Stimulated activated CD8-positive, alpha-beta memory T cell treated with anti-CD3 and anti-CD28 coated beads, Interleukin-4, amount 100 ng/mL, for 4 hours (primary cell): ENCODE measurements at places on chromosomes 12 and 14.

DNA sequence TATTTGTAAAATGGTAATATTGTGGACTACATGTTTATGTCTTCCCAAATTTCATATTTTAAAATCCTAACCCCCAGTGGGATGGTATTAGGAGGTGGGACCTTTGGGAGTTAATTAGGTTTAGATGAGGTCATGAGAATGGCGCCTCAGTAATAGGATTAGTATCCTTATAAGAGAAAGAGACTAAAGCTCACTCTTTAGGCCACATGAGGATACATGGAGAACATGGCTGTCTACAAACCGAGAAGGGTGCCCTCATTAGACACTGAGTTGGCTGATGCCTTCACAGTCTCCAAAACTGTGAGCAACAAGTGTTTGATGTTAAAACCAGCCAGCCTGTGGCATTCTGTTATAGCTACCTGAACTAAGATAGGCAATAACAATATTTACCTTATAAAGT is 58.3 kb upstream of the OTOGL start:
- DNase-seq, result no peak

DNA sequence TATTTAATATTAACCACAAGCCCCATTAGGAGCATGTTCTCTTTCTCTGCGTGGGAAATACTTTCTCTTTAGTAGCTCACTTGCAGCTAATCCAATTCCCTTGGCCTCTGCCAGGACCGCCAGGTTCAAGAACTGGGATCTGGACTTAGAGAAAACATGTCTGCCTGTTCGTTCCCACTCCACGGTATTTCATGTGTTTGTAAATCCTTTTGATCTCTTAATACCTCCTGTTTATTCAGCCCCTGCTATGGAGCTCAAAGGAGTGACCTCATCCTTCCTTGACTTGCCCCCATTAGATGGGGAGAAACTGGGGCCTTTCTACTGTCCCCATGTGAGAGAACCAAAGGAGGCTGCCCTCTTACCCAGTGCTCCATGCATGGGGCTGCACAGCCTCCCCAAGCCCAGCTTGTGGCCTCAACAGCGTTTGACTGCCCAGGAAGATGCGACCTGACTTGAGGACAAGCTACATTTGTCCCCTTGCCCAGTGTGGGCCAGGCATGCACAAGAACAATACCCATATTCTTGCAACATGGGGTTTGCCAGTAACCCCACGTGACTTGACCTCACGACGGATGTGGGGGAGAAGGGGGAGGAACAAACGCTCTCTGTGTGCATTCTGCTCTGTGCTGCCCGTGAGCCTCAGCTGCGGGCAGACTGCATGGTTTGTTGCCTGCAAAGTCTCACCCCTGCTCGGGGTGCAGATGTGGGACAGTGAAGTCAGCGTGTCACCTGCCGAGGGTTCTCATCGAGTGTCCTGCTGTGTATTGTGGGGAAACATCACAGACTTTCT is 30.3 kb downstream of the CD9 start:
- peak; percentile 45 for DNase-seq

DNA sequence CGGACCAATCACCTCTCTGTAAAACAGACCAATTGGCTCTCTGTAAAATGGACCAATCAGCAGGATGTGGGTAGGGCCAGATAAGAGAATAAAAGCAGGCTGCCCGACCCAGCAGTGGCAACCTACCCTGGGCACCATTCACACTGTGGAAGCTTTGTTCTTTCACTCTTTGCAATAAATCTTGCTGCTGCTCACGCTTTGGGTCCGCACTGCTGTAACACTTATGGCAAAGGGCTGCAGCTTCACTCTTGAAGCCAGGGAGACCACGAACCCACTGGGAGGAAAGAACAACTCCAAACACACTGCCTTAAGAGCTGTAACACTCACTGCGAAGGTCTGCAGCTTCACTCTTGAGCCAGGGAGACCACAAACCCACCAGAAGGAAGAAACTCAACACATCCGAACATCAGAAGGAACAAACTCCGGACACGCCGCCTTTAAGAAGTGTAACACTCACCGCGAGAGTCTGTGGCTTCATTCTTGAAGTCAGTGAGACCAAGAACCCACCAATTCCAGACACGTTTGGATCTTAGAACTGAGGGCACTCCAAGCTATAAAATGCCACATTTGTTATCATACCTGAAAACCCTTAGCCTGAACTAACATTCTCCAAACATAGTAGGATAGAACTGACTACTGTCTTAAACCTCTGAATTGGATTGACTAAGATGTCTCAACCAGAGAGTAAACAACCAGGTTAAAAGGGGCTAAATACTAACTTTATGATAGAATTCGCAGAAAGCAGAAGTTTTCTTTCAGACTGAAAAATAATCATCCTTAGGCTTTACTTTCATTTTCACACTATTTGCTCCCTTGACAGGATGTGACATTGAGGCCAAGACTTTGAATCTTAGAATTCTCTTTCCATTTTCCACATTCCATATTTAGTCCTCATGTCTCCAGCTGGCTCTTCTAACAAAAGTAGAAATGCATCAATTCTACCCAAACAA is 33.6 kb downstream of the CDKL1 start:
- DNase-seq, result no peak

DNA sequence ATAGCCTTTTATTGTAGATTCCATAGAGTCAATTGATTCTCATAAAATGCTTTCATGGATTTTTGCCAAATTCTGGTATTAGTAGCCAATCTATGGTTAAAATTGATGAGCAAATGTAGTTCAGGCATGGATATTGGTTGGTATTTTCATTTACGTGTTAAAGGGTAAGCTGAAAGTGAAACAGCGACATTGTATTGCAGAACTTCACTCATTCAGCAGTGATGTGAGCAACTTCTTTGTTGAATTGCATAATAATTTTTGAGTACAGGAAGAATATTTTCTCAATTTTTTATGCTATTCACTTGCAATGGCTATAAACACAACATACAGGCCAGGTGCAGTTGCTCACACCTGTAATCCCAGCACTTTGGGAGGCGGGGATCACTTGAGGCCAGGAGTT is 24.2 kb upstream of the FAM222A start:
- DNase-seq, result no peak

DNA sequence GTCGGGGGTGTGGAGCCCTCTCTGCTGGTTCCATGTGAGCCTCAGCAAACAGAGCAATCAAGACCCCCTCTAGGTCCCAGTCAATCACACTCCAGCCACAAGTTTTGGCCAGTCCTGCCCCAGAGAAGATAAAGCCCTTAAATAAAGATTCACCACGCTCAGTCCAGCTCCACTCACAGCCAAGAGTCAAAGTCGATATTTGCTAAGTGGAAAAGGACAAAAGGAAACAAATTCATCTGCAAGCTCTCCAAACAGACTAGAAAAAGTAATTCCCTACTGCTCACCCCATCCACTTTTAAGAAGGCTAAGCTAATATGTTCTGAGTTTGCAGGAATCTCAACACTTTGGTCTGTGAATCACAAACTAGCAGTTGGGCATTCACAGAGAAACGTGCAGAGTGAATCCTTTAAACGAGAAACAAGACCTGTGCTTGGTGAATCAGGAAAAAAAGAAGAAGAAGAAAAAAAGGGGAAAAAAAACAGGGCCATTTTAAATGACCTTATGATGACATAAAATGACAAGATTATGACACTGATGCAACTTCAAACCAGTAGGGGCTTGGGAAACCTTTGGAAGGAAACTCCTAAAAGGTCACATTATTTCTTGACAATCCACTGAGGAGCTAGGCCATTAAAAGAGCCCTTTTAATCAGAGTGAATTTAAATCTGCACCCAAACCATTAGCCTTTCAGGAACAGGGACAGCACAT is 41.8 kb upstream of the FOXN3 start:
- no peak for DNase-seq

DNA sequence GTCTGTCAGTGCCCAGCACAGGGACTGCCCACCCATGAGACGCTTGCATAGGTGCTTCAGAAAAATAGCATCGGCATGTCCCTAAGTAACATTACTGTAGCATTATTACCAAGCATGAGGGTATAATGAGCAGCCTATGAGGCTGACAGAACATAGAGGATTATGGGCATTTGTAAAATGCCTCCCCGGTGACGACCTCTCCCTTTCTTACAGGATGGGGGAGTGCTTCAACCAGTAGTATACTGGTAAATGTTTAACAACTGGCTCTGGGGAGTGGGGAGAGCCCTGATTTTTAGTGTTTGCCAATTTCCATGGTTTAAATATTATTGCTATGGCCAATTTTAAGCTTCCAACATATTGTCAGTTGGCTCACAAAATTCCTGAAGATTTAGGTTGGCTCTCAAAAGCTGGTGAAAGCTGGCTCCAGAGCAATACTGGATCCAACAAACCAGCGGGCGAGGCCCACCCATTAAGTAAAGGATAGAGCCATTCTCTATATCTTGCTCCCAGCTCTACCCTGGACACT is 104.5 kb downstream of the ETNK1 start:
- DNase-seq, result no peak

- DNase-seq, result no peak
These were observed 185.1 kb downstream of the CHST11 start for GRCh38 chr12:104641862-104642261.

DNA sequence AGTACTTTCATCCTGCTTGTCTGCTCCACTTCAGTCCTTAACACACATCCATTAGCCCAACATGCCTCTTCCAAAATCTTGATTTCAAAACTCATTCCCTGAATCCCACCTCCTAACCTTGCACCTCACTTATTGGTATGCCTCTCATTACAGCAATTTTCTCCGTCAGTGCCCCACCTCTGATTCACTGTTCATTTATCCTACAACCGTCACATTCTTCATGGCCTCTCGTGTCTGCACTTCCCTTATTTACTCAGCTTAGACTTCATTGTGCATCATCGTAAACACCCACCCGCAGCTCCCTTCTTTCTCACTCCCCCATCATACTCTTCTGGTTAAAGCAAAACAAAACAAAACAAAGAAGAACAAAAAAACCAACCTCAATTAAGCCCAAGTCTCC is 160.6 kb upstream of the HMGA2 start:
- DNase-seq, result no peak

- no peak for DNase-seq
These were observed 329.4 kb upstream of the SOX5 start for GRCh38 chr12:24278832-24279231.

DNA sequence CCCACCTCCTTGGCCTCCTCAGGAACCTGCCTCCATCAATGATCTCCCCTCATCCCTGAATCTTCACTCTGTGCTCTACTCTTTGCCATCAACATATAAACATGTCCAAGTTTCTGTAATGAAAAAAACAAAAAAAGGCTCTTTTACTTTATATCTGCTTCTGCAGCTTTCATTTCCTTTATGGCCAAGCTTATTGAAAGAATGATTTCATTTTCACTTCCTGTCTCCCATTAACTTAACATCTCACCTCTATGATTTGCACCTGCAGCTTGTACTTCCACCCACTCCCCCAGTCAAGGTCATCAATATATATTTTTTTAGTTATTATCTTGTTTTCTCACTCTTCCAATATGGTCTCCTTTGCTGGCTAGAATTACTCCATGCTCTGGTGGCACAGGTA is 15.6 kb upstream of the RNU6-7 start:
- DNase-seq, result no peak

GRCh38 chr14:22919601-22919921 is 612 bp upstream of the RBM23 start:
- DNase-seq, result no peak

DNA sequence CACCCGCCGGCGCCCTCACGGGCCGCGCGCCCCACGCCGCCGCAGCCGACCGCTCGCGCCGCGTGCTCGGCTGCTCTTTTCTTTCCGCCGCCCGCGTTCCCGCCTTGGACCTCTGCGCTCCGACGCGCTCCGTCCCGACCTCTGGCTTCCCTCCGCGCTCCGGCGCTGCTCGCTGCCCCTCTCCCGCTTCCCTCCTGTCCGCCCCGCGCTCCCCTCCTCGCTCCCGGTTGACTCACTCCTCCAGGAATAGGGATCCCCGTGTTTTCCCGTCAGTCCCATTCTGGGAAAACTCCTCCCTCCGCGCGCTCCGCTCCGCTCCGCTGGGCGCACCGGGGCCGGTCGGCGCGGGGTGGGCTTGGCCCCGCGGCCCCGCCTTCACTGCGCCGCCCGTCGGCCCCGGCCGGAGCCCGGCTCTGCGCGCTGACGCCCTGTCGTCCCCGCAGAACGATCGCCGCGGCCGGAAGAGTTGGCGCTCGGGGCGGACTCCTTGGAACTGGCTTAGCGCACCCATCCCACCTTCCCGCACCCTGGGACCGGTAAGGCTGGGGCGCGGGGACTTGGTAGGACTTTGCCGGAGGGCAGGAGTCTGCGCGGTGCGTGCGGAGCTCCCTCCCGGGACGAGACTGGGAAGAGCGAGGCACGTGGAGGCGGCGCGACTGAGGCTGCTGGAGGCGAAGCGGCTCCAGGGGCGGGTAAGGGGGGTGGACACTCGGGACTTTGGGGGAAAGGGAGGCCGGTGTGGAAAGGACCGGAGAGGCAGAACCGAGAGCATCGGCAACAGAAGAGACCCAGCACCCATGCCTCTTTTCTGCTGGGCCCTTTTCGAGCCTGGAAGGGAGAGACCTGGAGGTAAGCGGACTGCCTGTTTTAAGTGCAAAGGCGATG is 550 bp downstream of the TEAD4 start:
- no peak for DNase-seq

- no peak for DNase-seq
These were observed 130.2 kb downstream of the GCH1 start for GRCh38 chr14:54772451-54772881.

- no peak for DNase-seq
These were observed 14.8 kb downstream of the P2RX2 start for GRCh38 chr12:132633398-132633797.

GRCh38 chr12:11861864-11862600 is 208.7 kb upstream of the BCL2L14 start:
- no peak for DNase-seq

DNA sequence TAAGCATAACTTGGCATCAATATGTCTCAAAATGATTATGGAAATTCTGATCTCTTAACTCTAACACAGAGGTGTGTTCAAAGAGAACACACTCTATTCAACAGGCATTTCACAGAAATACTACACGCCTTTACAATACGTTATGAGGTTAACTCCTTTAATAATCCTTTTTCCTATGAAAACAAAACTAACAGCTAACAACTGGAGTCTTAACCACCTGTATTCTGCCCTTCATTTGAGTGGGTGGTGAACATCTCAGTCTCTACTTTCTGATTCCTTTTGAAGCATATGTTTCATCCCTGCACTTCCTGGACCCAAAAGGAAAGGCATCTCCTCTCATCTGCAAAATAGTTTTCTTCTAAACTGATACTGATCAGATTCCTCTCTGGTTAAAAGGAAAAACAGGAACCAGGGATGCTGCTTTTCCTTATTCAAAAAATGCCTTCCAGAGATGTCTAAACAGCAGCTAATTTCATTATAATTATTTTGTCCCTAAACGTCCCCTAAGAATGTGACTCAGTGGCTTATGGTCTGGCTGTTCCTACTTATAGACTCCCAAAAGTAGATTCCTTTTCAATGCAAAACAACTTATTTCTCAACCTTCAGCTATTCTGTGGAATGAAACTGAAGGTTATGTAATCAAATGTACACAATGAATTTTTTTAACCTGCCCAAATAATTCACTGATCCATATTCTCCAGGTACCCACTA is 24.1 kb downstream of the ITPR2 start:
- DNase-seq, result no peak

- DNase-seq, result no peak
These were observed 11.7 kb downstream of the BEST3 start for GRCh38 chr12:69687390-69687789.

- DNase-seq, result no peak
These were observed 34.9 kb downstream of the TTC7B start for GRCh38 chr14:90781344-90781761.
